ENCODE measurements at places on chromosomes 16 and 17.
A peak's percentile ranks its signal among the peaks of the same experiment; 100 is the strongest.

GRCh38 chr16:68090130-68090529 lies 5.0 kb downstream of the NFATC3 start:
- no peak for DNase-seq

- DNase-seq: no peak
These were observed 46.1 kb upstream of the MARCHF10 start for GRCh38 chr17:62854098-62854680.

GRCh38 chr17:76076146-76076764 lies 1.7 kb downstream of the GALR2 start:
- DNase-seq: no peak

- DNase-seq: no peak
These were observed 4.7 kb downstream of the KCTD5 start for GRCh38 chr16:2686912-2687507.

DNA sequence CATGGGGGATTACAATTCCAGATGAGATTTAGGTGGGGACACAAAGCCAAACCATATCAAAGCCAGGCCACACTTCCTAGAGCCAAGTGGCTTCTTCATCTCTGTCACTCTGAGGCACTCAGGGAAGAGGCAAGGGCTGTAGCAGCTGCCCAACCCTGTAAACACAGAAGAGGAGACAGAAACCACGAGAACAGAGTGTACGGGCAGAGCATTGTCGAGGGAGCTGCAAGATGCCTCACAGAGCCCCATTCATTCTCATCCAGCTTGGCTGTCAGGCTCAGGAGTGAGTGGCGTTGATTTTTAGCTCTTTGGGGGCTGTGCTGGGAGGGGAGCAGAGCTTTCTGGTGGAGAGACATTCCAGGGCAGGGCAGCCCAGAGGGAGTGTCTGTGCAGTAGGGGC lies 117.2 kb upstream of the SALL1 start:
- DNase-seq: no peak

- no peak for DNase-seq
These were observed 86.4 kb downstream of the TEX14 start for GRCh38 chr17:58605470-58605869.

DNA sequence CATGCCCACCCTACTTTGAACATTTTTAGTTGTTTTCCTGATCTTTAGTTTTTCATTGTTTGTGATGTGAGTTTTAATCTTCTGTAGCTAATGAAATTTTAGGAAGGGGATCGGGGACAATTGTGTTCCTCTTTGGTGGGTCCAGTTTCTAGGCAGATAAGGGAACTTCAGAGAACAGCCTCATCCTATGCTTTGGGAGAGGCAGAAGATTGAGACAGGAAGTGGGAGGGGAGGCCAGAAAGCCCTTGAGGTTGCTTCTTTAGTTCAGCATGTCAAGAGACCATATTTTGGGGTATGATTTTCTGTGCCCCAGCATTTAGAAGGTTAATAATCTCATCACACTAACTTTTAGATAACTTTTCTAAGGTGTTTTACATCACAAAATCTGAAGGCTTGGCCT lies 191.0 kb downstream of the TANC2 start:
- no peak for DNase-seq

- peak; percentile 41 for DNase-seq
These were observed 44.0 kb downstream of the EPN2 start for GRCh38 chr17:19281161-19281560.

DNA sequence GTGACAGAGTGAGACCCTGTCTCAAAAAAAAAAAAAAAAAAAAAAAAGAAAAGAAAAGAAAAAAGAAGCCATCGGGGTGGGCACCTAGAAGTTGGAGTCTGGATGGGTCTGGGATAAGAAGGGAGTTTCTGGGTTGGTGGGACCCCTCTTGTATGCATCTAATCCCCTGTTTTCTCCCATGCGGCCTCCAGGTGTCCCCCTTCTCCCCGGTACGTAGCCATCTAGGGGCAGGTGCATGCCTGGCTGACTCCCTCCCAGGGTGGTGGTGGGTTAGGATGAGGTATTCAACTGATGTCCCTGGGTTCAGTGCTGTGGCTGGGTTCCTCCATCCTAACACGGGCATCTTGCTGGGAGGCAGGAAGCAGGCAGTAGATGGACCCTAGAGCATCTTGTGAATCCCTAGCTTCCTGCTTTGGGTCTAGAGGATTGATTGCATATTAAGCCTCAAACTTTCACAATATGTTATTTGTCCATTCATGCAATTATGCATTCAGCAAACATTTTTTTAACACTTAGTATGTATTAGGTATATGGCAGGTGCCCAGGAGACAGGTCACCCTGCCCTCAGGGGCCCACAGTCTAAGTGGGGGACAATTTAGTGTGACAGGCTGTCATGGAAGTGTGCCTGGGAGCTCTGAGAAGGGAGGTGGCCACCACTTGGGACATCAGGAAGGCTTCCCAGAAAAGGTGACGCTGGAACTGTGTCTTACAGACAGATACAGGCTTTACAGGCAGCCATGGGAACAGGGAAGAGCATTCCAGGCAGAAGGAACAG lies 13.1 kb downstream of the FMNL1 start:
- no peak for DNase-seq

DNA sequence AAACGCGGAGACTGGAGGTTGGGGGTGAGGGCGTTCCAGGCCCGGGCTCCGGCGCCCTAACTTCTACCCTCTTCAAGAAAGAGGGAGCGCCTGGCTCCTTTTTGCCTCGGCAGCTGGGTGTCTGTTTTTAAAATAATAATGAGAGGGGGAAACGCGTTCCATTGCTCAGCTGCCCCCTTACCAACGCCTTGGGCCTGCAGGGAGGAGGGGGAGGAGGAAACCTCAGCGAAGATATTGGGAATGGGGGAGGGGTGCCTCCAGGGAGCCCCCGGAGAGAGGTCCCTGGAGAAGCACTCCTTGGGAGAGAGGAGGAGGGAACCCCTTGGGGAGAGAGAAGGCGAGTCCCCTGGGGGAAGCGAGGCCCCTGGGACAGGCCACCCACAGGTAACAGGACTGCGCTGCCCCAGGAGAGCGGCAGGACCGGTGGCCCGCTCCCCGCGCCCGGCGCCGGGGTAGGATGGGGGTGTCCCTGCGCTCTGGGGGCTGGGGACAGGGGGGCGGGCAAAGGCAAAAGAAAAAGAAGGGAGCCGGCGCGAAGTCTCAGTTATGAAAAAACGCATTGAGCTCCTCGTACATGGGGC lies 2.7 kb downstream of the NEUROD2 start:
- no peak for DNase-seq

DNA sequence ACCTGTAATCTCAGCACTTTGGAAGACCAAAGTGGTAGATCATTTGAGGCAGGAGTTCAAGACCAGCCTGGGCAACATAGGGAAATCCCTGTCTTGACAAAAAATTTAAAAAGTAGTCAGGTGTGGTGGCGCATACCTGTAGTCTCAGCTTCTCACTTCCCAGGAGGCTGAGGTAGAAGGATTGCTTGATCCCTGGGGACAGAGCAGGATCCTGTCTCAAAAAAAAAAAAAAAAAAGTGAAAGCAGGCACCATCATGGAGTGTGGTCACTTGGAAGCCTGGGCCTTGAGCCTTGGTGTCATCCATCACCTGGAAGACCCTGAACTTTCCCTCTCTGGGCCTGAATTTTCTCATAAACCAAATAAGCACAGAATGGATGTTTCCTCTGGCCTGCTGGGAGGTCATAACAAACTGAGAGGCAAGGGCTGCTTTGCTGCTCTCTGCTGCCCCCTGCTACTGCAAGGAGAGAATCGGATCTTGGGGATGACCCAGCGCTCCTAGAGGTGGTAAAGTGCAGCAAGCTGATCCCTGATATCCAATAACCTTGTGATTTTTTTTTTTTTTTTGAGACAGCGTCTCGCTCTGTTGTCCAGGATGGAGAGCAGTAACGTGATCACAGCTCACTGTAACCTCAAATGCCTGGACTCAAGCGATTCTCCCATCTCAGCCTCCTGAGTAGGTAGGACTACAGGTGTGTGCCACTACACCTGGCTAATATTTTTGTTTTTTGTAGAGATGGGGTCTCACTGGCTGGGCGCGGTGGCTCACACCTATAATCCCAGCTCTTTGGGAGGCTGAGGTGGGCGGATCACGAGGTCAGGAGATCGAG lies 75.9 kb upstream of the RNU2-1 start:
- DNase-seq: no peak

GRCh38 chr16:4392382-4393239 lies 21.0 kb downstream of the VASN start:
- peak; percentile 92 for DNase-seq

DNA sequence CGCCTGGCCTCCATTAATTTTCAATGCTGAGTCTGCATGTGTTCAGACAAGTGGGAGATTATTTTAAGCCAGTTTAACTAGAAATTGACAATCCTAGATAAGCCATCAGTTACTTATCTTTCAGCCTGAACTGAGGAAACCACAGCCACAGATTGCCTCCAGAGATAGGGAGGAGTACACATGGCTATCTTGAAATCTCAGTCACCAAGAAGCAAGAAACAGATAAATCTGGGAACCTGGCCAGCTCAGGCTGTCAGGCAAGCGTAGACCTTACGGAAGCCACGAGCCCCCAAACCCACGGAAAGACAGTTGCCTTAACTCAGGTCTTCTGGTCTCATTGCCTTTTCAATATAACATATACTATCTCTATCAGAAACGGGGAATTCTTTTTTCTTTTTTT lies 2.0 kb upstream of the GLG1 start:
- DNase-seq: no peak

- no peak for DNase-seq
These were observed 21.9 kb upstream of the CAPN15 start for GRCh38 chr16:505479-506245.

- no peak for DNase-seq
These were observed 43.5 kb downstream of the PHKB start for GRCh38 chr16:47504599-47504998.

GRCh38 chr17:77542011-77542410 lies 401.2 kb downstream of the SEC14L1 start:
- DNase-seq: no peak

DNA sequence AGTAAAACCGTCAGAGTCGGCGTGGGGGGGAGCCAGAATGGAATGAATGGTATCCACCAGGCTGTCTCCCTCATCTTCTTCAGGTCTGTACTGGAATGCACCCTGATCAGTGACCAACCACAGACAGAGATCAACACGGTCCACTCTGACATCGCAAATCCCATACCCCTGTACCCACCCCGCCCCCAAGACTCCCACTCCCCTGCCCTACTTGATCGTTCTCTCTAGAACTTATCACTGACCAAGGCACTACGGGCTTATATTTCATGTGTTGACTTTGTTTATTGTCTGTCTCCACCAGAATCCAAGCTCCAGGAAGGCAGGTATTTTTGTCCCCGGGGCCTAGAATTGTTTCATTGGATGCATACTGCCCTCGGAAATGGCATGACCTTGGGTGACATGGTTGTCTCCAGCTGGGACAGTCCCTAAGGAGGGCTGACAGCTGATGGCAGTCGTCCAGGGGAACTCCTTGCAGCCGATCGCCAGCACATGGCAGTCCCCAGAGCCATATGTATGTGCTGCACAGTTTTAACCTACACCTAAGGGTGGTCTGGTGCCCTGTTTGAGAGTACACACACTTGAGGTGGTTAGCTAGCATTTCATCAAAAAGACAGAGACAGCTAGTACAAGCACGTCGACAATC lies 526 bp upstream of the MFSD6L start:
- DNase-seq: no peak

DNA sequence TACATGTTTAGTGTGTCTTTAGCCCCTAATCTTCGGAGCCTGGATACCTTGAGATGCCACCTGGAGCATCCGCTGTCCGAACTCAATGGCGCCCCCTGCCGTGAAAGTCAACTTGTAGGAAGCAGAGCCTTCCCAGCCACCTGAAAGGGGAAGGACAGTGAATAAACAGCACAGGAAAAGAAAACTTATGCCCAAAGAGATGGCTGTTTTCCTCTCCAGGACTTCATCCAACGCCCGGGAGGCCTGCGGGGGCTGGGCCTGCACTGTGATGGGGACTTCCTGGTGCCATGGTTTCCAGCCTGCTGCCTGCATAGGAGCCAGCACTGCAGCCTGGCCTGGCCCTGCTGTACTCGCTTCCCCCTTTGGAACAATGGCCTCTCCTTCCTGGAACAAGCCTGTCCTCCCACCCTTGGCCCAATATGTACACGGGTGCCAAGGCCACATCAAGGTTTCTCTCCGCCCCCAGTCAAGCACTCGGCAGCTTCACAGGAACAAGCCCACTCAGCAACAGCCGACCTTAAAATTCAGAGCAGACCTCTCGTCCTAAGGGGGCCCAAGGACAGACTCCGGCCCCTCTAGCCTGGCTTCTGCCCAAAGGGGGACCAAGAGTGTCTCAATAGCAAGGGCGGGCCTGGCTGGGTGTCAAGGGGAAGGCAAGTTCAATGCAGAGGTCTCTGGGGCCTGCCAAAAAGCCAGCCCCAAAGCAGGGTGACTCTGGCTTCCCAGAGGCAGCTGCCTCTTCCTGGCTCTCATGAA lies 4.5 kb upstream of the UNC13D start:
- peak; percentile 57 for DNase-seq

DNA sequence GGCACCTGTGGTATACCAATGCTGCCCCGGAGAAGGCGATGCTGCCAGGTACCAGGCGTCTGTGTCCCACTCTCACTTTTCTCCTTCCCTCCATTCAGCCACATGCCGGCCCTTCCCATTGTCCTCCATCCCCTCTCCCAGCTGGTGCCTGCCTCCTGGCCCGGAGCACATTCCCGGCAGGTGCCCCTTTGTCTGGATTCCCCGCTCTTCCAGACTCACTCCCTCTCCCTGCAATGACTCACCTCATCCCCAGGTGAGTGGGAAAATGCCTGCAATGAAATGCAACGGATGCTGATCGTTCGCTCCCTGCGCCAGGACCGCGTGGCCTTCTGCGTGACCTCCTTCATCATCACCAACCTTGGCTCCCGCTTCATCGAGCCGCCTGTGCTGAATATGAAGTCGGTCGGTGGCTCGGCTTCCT lies 10.4 kb upstream of the KDM6B start:
- no peak for DNase-seq

DNA sequence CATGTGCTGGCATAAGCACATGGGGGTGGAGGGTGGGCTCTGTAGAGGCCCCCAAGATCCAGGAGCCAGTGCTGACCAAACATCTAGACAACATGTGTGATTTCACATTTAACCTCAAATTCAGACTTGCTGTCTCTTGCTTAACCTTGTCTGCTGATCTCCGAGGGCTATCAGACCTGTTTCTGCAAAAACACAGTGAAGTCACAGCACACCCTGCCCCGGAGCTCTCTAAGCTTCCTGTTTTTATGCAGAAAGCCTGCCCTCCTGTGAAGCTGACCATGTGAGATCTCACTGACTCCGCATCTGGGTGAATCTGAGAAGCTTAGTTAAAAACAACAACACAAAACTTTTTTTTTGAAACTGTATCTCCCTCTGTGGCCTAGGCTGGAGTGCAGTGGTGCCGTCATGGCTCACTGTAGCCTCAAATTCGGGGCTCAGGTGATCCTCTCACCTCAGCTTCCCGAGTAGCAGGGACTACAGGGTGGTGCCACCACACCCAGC lies 6.6 kb upstream of the DPEP2 start:
- no peak for DNase-seq

- peak; percentile 54 for DNase-seq
These were observed 113.4 kb downstream of the ENGASE start for GRCh38 chr17:79188048-79188447.

DNA sequence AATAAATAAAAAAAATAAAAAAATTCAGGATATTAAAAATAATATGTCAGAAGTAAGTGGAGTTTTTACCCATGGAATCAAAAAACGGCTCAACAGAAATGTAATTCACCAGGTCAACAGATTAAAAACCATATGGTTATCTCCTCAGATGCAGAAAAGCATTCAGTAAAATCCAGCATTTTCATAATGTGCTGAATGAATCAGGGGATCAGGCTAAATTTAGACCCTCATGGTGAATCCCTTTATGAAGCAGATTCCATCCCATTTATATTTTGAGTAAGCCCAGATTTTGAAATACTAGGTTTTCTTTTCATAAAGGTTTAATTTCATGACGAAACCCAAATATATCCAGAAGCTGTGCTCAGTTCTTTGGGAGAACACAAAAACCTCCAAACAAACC lies 84.4 kb downstream of the OR1D5 start:
- no peak for DNase-seq

GRCh38 chr17:75114552-75115314 lies 5.0 kb downstream of the ARMC7 start:
- peak; percentile 25 for DNase-seq
